ENCODE measurements at places on chromosomes 16 and 17.

DNA sequence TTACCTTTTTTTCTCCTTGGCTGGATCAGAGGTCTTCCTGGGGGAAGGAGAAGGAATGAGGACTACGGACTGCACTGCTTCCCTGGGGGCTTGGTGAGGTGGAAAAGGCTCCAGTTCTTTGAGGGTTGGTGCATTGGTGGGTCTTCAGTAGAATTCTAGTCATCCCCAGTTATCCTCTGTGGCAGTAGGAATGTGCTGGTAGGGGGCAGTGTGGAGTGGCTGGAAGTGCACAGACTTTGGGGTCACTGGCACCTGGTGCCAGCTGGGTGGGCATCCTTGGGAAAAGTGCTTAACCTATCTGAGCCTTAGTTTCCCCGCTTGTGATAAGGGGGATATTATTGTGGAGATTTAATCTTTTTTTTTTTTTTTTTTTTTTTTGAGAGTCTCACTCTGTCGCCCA, 6.3 kb downstream of the TAC4 start:
- H3K4me3 ChIP-seq = no peak overlapping the region
- H3K4me1 ChIP-seq = peaks cover 24% of the 10 kb centered on the region
- H3K36me3 ChIP-seq = peaks cover 4% of the 10 kb centered on the region
- H3K27ac ChIP-seq = no peak overlapping the region
- H3K27me3 ChIP-seq = no peaks in the 10 kb centered on the region

DNA sequence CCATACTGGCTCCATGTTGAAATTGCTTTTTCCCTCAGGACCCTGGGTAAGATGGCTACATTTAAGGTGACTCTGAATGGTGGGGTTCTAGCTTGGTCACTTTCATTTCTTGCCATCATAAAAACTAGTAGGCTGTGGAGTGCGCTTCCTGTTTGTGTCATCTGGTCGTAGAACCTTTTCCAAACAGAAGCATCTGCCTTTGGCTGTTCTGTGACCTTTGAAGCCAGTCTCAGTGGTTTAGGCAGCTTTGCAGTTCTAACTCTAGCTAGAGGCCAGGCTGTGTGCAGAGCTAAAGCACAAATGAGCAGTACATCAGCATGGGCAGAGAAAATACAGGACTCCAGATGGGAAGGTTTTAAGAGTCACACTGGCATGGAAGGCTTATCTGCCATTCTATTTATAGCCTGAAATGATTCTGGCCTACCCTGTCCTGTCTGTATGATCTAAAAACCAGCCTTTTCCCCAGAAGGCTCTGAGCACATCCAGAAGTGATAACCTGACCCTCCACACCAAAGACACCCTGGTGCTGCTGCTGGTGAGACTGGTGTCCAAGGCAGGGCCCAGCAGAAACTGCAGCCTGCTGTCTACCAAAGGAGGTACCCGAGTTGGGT, 8.6 kb downstream of the ESRP2 start:
- H3K27ac ChIP-seq = peak overlapping the region; percentile 64
- no peak for DNase-seq
- H3K4me3 ChIP-seq = no peak overlapping the region
- peaks cover 33% of the 10 kb centered on the region for H3K4me1 ChIP-seq

DNA sequence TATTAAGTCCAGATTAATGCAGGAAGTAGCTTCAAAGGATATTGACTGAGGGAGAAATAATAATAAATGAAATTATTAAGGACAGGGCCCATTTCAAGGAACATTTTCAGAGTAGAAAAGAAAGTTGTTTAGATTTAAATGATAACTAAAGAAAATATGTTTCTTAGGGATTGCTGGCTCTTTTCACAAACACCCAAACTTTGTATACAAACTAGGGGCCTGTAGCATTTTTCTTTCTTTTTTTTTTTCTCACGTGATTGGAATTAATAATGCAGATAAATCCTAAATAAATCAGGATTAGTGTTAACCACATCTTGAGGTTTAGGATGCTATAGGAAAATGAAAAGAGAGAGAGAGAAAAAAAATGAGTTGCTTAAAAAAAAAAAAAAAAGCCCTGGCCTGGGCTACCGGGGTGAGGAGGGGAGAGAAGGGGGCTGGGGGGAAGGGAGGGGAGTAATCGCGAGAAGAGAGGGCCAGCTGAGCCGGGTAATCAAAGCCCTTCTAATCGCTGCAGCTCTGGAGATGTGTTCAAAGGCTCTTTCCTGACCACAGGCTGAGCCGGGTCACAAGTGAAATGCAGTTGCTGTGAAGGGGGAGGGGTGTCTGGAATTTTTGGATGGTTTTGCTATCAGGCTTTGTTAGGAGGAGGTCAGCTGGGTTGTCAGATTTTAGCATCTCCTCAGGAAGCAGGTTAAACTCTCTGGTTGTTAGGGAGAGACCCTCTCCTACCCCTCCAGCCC, 104.6 kb upstream of the ZFHX3 start:
- H3K27me3 ChIP-seq = no peaks in the 10 kb centered on the region
- H3K36me3 ChIP-seq = no peaks in the 10 kb centered on the region
- H3K4me3 ChIP-seq = no peak overlapping the region
- no peak for DNase-seq

- H3K27me3 ChIP-seq = no peaks in the 10 kb centered on the region
- H3K4me1 ChIP-seq = no peaks in the 10 kb centered on the region
- no peak overlapping the region for H3K27ac ChIP-seq
- no peak for DNase-seq
- peaks cover 59% of the 10 kb centered on the region for H3K36me3 ChIP-seq
Observed at GRCh38 chr17:16428098-16428882, 12.9 kb downstream of the TRPV2 start.

- H3K27ac ChIP-seq = peak overlapping the region; percentile 47
- peaks cover 93% of the 10 kb centered on the region for H3K4me1 ChIP-seq
Observed at GRCh38 chr17:78722246-78722761, 59.8 kb downstream of the CYTH1 start.

GRCh38 chr17:15456972-15457722, 10.3 kb downstream of the CDRT4 start:
- H3K4me1 ChIP-seq = no peaks in the 10 kb centered on the region
- no peaks in the 10 kb centered on the region for H3K27me3 ChIP-seq
- peaks cover 8% of the 10 kb centered on the region for H3K36me3 ChIP-seq
- H3K27ac ChIP-seq = no peak overlapping the region
- DNase-seq = no peak

DNA sequence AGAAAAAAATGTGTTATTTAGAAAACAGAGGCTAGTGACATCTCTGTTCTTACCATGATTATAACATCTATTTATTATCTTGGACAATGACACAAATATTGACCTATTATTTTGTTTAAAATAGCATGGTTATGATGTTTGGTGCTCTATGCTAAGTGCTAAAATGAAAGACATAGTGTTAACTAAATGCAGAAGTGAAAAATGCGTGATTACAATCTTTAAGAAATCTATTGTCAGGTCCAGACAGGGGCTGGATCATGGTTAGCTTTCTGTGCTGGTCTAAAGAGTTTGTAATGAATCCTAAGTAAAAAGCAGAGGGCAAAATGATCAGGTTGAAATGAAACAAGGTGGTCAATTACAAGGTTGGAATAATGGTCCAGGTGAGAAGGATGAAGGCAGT, 622 bp upstream of the KRT28 start:
- peaks cover 34% of the 10 kb centered on the region for H3K27me3 ChIP-seq
- no peak overlapping the region for H3K4me3 ChIP-seq
- no peaks in the 10 kb centered on the region for H3K36me3 ChIP-seq
- H3K27ac ChIP-seq = no peak overlapping the region
- H3K4me1 ChIP-seq = peaks cover 2% of the 10 kb centered on the region
- no peak for DNase-seq

DNA sequence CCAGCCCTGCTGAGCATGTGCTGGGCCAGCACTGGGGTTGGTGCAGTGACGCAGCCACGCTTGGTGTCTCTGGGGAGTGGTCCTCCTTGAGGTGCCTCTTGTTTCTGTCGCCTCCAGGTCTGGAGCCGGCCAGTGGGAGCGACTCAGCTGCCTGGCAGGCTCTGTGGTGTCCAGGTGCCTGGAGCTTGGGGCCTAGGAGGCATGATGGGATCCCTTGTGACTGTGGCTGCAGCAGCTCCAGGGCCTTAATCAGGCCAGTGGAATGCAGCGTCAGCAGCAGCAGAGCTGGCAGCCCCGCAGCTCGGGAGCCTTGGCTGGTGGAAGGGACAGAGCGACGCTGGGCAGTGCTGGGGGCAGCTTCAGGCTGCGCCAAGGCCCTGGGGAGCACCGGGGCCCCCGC, 74.7 kb upstream of the CIBAR2 start:
- no peak for DNase-seq
- no peak overlapping the region for H3K4me3 ChIP-seq

DNA sequence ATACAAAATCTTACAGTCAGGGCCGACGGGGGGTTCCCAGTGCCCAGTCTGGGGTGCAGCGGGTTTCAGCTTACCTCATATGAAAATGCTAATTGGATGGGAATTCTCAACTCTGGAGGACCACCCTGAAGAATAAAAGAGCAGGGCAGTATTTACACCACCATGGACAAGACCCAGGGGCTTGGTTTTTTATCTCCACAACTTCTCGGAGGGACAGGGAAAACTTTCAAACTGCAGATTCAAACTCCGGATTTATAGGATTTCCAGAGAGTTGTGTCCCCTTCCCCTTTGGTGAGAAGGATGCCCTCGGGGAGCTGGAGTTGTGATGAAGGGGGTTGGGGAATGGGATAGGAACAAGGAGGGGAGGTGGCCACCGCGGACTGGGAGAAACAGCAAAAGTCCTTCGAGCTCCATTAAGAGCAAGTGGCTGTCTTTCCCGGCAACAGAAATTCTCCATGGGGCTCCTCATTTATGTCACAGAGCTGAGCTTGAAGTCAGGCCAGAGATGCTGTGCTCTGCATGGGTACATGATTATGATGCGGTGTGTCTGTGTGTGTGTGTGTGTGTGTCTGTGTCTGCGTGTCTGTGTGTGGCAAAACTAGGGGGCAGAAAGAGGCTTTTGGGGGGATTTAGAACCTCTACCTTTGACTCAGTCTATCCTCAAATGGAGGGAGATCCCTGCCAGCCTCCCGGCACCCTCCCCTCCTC, 15.7 kb downstream of the FOXL1 start:
- H3K27me3 ChIP-seq = peaks cover 43% of the 10 kb centered on the region
- DNase-seq = no peak
- H3K4me3 ChIP-seq = no peak overlapping the region
- no peaks in the 10 kb centered on the region for H3K36me3 ChIP-seq

DNA sequence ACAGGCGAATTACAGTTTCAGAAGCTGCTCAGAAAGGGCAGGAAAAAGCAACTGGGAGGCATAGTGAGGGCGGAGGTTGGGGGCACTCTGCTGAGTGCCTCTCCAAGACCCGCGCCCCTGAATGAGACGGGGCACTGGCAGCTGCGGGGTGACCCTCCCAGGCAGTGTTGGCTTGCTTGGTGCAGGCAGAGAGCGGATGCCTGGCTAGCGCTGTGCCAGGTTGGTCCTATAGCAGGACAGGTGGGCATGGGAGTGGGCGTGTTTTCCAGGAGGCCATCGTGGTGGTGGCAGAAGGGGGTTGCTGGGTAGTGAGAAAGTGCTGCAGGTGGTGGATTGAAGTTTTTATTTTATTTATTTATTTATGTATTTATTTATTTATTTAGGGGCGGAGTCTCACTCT, 16.0 kb upstream of the SBK1 start:
- peaks cover 37% of the 10 kb centered on the region for H3K4me1 ChIP-seq
- no peaks in the 10 kb centered on the region for H3K36me3 ChIP-seq
- no peak overlapping the region for H3K4me3 ChIP-seq
- H3K27me3 ChIP-seq = peaks cover 27% of the 10 kb centered on the region

- H3K27ac ChIP-seq = peak overlapping the region; percentile 97
- H3K4me3 ChIP-seq = no peak overlapping the region
- H3K27me3 ChIP-seq = no peaks in the 10 kb centered on the region
- peaks cover 95% of the 10 kb centered on the region for H3K4me1 ChIP-seq
- H3K36me3 ChIP-seq = peaks cover 76% of the 10 kb centered on the region
- no peak for DNase-seq
Observed at GRCh38 chr16:11050944-11051343, 106.6 kb downstream of the CLEC16A start.

DNA sequence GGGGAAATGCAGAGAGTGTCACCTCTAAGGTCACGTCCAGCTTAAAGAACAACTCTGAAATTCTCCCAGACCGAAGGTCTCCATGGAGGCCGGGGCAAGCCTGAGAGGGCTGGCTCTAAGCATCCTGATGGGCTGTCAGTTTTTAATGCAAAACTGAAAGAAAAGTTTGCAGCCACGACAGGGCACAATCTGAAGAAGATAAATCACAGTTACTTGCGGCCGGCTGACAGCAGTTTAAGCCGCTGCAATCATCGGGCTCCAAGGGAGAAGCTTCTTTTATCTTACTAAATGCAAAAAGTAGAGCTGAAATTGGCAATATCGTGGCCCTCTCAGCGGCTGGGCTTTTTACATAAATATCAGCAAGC, 168.8 kb downstream of the CYLD start:
- no peaks in the 10 kb centered on the region for H3K36me3 ChIP-seq
- DNase-seq = no peak
- H3K27ac ChIP-seq = no peak overlapping the region

- H3K27me3 ChIP-seq = peaks cover 5% of the 10 kb centered on the region
- H3K4me1 ChIP-seq = peaks cover 6% of the 10 kb centered on the region
- no peak for DNase-seq
- no peaks in the 10 kb centered on the region for H3K36me3 ChIP-seq
Observed at GRCh38 chr17:69227541-69227940, 1.1 kb downstream of the ABCA10 start.

DNA sequence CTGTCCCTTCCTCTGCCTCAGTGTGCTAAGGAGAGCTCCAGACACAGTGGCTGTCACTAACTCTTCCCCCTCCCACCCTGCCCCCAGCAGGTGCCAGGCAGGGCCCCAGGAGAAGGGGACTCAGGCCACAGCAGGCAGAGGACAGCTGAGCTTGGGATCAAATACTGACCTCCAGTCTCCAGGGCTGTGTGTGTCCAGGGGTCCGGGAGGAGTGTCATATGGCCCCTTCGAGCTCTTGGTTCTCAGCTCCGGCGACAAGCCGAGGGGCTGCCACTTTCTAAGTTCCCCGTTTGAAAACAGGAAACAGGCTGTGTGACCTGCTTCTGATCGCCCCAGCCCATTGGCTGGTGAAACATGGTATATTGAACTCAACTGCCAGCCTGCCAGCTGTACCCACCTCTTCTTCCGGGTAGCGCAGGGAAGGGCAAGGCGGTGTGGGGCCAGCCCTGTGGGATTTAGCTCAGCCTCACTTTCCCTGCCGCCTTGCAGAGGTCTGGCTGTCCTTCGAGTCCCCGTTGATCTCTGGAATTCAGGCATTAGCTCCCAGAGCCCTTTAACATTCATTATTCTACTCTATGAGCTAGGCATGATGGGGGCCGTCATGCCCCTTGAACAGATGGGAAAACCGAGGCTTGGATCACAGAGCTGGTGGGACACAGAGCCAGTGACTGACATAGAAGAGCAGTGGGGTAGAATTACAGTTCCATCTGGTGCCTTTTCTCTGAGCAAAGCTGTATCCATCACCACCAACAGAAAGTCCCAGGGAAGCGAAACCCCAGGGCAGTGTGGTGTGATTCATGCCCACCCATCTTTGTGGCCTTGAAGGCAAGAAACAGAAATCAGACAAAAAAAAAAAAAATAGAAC, at the start of gene SNX20:
SNX20 (minus strand) TSS at position 292 of the 865 bp plus-strand sequence. CDS start 3,786 bp downstream, outside the sequence.
- H3K4me3 ChIP-seq = peak within 1 kb of the TSS; percentile 91
- peaks cover 42% of the 10 kb centered on the region for H3K36me3 ChIP-seq
- peak within 1 kb of the TSS; percentile 86 for H3K27ac ChIP-seq
- peaks cover 91% of the 10 kb centered on the region for H3K4me1 ChIP-seq
- H3K27me3 ChIP-seq = no peaks in the 10 kb centered on the region

- H3K27me3 ChIP-seq = peaks cover 1% of the 10 kb centered on the region
- H3K36me3 ChIP-seq = no peaks in the 10 kb centered on the region
- H3K4me1 ChIP-seq = peaks cover 3% of the 10 kb centered on the region
- no peak overlapping the region for H3K27ac ChIP-seq
- no peak for DNase-seq
Observed at GRCh38 chr17:10127819-10128425, 70.5 kb downstream of the GAS7 start.

- no peaks in the 10 kb centered on the region for H3K36me3 ChIP-seq
- H3K27ac ChIP-seq = no peak overlapping the region
- H3K4me1 ChIP-seq = peaks cover 10% of the 10 kb centered on the region
- peaks cover 30% of the 10 kb centered on the region for H3K27me3 ChIP-seq
Observed at GRCh38 chr17:62735044-62735651, 73.0 kb downstream of the MARCHF10 start.
